GM23248 (cell line): ENCODE measurements at places on chromosomes 16 and 17. TPM values are rescaled to one million over a fixed set of nuclear protein-coding genes. Genes with fewer than 3 reads are reported as not detected.
A peak's percentile ranks its signal among the peaks of the same experiment; 100 is the strongest.

GRCh38 chr17:80262775-80263244, 2.2 kb downstream of the RNF213 start:
- DNase-seq, result peak; percentile 12

Gene OR1A1
- polyA plus RNA-seq, result not detected in 2 replicates

- no peak for DNase-seq
These were observed 19.9 kb downstream of the C17orf100 start for GRCh38 chr17:6671431-6671830.

GRCh38 chr16:76360404-76360803, 83.2 kb downstream of the CNTNAP4 start:
- DNase-seq, result no peak

- DNase-seq, result no peak
These were observed 116.3 kb downstream of the AMFR start for GRCh38 chr16:56309008-56309407.

GRCh38 chr16:85988723-85989313, 89.9 kb downstream of the IRF8 start:
- no peak for DNase-seq

Gene GPR142
- not detected in 2 replicates for polyA plus RNA-seq

DNA sequence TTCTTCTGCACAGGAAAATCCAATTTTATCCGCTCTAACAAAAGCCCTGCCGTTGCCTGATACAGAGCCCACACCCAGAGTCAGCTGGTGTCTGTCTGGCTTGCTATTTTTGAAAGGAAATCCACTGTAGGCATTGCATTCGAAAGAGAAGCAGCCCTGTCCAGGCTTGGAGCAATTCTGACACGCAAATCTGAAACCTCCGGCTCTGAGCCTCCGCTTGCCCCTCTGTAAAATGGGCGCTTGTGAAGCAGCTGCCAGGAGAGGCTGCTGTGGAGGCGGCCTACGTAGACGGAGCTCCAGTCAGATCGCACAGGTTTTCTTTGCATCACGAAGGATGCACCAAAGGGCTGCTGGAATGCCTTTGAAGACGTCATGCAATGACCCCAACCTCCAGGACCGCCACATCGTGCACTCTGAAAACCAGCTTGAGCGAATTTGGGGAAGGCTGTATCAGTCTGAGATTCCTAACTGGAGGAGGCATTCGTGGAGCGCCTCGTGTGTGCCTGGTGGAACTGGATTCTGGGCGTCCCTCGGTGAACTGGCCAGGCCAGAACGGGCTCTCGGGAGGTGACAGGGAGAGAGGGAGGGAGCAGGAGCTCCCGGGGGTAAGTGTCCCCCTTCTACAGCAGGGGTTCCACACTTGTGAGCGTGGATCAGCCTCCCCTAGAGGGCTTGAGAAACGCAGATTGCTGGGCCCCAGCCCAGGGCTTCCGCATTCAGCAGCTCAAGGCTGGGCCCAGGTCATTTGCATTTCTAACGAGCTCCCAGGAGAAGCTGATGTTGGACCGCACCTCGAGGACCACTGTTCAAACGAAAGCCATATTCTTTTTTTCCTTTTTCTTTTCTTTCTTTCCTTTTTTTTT, 215.5 kb downstream of the MRTFB start:
- peak; percentile 76 for DNase-seq

GRCh38 chr16:82675300-82675699, 48.5 kb downstream of the CDH13 start:
- no peak for DNase-seq

DNA sequence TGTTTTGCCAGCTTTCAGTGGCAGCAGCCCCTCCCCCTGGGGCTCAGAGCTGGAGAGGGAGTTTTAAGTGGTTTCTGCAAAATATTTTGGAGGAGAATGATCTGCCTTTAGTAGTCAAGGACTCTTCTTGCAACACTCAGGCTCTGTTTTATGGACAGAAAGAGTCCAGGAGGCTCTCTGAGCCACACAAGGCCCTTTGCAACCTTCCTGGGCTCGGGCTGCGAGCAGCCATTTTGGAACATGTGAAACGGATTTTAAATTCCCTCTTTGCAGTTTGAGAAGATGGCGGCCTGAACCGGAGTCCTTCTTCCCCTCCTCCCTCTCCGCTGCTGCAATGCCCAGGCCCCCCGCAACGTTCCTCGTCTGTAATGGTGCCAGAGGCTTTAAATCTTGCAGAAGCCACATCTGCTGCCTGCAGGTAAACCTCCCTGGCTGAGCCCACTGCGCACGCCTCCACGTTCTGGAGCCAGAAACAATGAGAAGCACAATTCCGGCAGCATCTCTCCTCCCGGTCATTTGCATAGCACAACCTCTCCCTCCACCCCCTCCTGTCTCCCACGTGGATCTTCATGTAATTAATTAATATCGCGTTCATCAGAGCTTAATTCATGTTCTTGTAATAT, 386.1 kb downstream of the SEC14L1 start:
- DNase-seq, result no peak

GRCh38 chr17:78529871-78530670, 47.1 kb downstream of the DNAH17 start:
- no peak for DNase-seq

Gene SMTNL2
- polyA plus RNA-seq, result not detected in 2 replicates

- DNase-seq, result peak; percentile 86
These were observed 13.9 kb upstream of the CAPNS2 start for GRCh38 chr16:55552621-55553020.

DNA sequence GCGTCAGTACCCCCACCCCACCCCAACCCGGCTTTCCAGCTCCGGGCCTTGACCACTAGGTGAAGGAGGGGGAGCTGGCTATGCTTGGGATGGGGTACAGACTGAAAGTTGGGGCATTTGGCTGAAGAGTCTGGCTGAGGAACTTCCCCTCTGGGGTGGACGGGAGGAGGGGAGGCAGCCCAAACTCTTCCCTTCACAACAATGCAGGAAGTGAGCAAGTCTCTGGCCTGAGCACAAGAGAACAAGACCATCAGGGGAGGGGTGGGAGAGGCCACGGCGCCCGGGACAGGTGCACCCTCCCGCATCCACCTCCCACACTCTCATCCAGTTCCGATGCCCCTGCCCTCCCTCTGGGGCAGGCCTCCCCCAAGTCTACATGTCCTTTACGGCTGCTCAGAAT, 5.6 kb downstream of the USH1G start:
- DNase-seq, result no peak

DNA sequence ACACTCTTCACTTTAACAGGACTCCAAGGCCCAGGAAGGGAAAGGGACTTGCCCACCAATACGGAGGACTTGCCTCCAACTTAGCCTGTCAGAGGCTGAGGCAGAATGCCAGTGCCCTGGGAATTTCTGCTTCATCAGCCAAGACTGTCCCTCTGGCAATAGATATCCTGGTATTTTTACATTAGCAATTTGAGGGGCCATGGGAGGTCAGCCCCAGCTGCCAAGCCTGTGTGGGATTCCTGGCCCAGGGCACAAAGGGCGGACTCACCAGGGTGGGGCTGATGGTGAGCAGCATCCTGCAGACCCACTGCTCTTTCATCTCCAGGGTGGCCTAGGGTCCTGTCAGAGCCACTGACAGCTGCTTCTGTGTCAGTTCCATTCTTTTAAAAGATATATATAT, 78.3 kb upstream of the CIBAR2 start:
- DNase-seq, result no peak

DNA sequence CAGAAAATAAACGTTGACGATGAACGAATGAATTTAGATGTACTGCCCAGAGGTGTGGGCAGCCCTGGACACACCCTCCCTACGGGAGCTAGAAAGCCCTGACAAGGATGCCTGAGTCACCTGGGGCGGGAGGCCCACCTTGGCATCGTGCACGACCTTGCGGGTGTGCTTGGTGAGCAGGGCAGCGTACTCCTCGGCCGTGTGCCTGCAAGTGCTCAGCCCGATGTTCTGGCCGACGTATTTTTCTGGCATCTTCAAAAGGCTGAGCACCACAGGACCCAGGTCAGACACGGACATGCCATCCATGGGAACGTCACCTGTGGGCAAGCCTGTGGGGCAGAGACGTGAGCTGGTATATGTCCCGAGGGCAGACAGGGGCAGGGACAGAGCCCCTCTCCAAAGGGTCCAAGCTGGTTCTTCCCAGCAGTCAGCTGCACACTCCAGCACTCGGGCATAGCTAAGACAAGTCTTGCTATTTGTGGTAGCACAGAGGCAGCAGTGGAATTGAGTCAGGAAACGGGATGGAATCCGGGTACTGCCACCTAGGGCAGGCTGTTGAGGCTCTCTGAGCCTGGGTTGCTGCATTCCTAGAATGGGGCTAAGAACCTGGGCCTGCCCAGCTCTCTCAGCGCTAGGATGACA, 10.8 kb downstream of the NMRAL1 start:
- DNase-seq, result no peak

DNA sequence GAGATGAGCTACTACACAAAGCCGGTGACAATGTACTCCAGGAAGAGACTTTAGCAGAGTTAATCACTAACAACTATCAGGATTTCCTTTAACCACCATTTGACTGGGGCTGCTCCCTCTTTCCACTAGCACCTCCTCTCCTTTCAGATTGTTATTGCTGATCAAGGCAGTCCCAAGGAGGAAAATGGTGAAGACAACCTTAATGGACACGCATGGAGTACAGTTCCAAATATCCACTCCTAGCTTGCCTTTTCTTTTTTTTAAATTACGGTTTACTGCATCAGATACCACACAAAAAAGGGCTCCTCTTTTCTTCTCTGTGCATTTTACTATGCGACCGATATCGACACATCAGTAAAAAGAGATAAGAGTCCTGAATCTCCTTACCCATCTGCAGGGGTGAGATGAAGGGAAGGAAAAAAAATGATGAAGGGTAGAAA, 30.9 kb downstream of the FAM222B start:
- DNase-seq, result peak; percentile 47

DNA sequence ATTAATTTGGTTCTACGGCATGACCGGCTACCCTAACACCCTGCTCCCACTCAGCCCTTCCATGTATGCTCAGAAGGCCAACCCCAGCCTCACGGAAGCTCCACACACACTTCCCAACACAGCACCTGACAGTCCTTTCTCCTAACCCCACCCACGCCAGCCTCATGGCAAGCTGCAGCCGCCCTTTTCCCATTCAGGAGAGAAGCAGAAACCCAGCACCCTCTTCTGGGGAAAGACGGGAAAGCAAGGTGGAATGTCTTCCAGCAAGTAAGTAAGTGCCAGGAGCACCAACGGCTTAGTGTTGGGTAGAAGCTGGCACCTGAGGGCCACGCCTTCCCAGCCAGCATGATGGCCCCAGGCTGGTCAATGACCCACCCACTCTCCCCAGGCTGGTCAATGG, 32.1 kb downstream of the ABR start:
- peak; percentile 58 for DNase-seq

DNA sequence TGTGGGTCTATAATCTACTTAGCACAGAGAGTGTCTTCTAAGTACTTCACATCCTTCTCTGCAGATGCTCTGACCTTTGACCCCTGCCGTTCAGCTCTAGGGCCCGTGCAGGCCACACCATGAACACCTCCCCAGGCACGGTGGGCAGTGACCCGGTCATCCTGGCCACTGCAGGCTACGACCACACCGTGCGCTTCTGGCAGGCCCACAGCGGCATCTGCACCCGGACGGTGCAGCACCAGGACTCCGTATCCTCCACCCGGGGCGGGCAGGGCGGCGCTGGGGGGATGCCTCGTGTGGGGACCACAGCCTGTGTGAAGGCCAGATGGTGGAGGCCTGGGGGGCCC, 686 bp downstream of the MLST8 start:
- peak; percentile 40 for DNase-seq

- DNase-seq, result peak; percentile 2
These were observed 98.0 kb upstream of the KIF2B start for GRCh38 chr17:53724726-53725125.

- DNase-seq, result peak; percentile 96
These were observed 23.1 kb downstream of the STAT5A start for GRCh38 chr17:42311240-42312034.

Gene CARD14
- 0.05 and 0.06 TPM in 2 replicates for polyA plus RNA-seq

GRCh38 chr17:73205459-73205961, 12.7 kb downstream of the COG1 start:
- DNase-seq, result no peak

GRCh38 chr17:56395787-56396186, 197.7 kb upstream of the NOG start:
- peak; percentile 16 for DNase-seq

- DNase-seq, result no peak
These were observed 31.0 kb upstream of the BHLHA9 start for GRCh38 chr17:1239210-1239609.

DNA sequence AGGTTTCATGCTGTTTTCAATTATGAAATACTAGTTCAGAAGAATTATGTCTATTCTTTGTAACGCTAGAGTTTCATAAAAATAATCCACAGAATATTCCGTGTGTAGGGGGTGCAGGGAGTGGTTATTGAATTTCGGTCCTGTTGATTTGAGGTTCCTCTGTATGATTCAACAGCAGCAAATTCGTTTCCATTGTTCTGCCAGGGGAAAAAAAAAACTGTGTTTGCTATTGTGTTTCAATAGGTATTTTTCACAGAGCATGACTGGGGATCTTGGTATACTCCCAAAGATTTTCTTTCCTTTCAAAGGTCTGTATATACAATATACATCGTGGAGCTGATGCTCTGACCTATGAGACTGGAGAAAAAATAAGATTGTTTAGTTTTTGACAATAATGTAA, 15.8 kb downstream of the SHISA9 start:
- DNase-seq, result no peak

DNA sequence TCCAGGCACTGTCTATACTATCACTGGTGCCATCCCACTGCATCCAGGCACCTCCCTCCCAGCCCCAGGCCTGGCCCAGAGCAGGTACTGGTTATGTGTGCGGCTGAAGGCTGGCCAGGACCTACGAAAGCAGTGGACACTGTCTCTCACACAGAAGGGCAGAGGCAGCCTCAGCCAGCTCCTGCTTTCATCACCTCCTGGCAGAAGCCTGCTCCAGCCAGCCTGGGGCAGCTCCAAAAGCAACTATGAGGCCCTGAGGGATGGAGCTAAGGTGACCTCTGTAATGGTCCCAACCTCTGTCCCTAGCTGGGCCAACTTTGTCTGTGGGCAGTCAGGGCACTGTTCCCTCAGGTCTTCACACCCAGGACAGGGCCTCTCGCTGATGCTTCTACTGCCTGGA, 18.8 kb downstream of the HSD11B2 start:
- DNase-seq, result no peak
